HFF-Myc (cell line): ENCODE measurements at places on chromosomes 5 and 9.

DNA sequence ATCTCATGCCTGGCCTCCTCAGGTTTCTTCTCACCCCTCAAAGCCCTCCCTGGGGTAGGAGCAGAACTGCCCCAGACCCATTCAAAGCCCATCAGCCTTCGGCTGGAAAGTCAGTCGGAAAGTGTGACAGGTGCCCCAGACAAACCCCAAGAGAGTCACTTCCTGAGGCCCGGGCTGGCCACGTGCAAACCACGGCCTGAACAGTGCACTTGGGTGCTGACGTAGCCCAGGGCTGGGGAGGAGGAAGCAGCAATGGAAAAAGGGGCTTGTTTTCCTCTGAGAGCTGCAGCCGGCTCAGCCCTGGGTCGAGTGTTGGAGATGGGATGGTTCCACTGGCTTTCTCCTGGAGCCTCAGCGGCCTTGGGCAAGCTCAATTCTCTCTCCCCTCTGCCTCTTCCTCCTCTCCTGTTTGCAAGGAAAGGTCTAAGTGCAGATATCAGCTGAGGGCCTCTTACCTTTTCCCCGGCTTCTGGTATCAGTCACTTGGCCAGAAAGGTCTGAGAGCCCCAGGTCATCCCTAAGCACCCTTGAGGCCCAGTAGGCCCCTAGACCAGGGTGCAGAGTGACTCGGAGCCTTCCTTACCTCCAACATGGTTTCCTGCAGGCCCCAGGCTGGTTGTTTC lies 5.9 kb upstream of the EGR1 start:
- no peak for DNase-seq

DNA sequence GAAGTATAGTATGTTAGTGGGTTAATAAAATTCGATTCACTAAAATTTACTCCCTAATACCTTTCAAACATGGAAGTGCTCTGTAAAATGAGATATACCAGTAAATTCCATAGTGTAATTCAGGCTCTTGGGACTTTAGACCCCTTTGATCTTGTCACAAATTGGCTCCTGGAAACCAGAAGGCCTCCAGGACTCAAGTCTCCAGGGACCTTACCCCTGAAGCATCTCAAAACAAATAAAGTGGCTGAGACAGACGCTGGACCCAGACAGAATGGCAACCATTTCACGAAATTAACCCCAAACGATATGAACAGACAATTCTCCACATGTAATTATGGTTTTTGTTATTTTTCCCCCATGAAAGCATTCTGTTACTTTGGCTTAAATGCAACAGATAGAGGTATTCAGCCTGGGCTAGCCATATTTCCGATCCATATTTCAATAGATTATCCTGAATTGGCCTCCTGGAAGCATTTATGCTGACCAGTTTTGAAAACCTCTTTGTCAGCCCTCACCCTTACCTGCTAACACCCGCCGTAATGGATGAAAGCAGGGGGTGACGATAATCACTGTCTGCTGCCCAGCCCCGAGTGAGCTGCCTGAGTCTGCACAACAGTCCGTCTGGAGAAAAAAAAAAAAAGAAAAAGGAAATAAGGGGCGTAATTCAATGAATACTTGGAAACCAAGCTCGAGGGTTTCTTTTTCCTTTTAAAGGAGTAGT lies 34.1 kb upstream of the EFNA5 start:
- DNase-seq: no peak

DNA sequence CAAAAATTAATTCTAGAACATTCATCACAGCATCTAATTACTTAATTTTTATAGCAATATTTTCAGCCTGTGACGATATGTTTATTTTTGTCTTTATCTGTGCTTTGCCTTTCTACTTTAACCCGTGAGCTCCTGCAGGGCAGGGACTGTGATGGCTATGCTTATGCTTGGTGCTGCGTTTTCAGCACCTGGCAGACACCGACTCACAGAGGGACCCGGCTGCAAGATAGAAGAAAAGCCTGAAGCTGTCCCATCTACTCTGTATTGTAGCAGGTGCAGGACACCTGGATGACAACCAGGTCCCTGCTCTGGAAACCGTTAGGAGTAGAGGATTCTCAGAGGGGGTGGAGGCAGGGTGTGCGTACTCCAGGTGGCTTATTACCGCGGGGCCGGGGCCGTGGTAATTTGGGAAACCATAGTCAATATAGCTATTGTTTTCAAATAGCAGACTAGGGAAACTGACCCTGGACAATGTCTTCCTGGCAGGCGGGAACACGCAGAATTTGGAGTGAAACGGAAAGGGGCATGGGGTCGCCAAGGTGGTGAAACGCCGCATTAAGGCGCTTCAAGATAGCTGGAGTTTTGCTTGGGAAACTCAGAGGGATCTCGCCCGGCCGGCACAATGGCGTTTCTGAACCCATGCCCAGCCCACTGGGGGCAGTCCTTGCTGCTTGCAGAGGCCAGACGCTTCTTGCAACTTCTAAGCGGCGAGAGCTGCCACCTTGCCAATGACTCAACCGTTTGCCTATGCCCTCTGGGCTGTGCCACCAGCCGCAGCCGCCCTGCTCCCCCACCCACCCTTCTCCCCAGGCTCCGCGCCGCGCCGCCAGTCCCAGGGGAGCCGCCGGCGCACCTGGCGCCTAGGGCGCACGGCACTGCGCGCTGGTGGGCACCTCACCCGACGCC lies 140.1 kb upstream of the PALM2AKAP2 start:
- no peak for DNase-seq

DNA sequence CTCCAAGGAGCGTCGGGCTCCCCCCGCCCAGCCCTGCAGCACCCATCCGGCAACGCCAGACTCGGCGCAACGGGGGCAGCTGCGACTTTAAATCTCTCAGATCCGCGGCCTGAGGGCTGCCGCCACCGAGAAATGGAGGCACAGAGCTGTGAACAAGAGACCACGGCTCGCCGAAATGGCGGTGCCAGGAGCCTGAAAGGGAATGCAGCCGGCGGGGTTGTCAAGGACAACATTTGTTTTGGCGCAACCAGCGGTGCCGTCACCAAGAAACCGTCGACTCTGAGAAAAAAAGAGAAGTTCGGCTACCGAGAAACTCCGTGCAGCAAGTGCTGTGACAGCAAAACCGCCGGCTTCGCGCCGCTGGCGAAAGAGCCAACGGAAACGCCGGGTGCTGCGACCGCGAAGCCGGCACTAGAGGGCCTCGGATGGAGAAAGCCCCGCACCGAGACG lies 2.1 kb upstream of the ANXA2R start:
- no peak for DNase-seq

DNA sequence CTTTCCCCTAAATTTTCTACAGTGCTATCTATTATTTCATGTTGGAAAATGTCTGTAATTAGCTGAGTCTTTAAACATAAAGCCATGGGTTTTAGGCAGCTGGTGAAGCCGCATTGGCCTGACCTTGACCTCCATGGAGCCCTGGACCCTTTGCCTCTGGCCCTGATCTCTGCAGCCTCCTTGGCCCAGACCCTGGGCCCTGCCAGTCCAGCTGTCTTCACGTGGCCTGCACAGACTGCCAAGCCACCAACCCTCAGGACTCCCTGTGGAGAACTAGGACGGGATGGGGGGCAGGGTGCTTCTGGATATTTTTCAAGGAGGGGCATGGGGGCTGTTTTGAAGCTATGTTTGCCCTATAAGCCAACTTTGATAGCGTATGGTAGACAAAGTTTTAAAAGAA lies 29.8 kb upstream of the PPARGC1B start:
- DNase-seq: no peak

DNA sequence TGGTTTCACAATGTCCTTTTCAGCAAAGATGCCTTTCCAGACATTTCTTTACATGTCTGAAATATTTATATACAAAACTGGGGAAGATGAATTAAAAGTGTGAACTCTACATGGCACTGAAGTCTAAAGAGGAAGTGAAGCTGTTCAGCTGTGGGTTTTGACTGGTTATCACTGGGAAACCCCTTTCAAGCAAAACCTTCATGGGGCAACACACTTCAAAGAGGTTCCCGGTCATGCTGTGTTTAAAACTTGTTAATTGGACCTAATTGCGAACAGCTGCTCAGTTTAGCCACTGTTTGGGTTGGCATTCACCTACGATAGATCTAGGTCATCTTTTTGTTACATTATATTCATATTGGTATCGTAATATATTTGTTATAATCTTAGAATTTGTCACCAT lies 20.0 kb upstream of the GDNF start:
- no peak for DNase-seq

DNA sequence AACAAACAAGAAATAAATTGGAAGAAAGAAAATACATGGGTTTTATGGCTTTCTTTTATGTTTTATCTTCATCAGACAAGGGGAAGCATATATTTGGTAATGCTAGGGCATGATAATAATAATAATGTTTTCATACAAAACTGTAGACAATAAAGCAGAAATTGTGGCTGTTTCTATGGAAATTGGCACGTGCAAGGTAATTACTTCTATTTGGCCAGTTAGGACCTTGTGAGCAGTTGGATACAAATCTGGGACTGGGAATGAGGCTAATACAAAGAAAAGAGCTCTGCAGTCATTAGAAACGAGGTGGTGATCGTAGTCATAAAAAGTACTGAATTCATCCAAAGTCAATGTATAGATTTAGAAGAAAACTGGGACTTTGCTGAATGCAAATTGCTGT lies 233.6 kb downstream of the EFNA5 start:
- no peak for DNase-seq

DNA sequence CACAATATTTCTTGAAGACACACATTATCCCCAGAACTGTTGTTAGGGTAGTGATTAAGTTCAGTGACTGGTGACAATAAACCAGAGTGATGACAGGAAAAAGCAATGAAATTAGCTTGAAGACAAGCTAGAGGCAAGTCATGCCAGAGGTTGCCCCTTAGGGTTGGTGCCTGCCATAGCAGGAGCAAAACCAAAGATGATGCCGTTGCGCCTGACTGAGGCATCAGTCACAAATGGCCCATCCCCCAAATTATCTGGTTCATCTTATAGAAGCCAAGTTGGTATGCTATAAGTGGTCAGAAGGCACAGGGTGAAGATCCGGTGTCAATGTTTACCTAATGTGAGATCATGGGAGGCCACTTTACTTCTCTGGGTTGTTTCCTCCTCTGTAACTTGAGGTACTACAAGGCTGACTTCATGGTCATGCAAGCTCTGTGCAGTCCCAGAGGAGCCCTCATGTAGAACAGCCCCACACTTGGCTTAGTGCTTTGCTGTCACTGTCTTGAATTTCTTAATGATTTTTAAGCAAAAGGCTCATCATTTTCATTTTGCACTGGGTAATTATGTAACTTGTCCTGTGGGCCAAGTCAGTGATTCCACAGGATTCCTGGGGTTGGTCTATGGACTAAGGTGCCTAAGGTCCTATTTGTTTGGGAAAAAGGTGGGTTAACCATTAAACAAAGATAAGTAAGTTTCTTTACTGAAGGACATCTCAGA lies 211.3 kb downstream of the MAN2A1 start:
- DNase-seq: no peak

DNA sequence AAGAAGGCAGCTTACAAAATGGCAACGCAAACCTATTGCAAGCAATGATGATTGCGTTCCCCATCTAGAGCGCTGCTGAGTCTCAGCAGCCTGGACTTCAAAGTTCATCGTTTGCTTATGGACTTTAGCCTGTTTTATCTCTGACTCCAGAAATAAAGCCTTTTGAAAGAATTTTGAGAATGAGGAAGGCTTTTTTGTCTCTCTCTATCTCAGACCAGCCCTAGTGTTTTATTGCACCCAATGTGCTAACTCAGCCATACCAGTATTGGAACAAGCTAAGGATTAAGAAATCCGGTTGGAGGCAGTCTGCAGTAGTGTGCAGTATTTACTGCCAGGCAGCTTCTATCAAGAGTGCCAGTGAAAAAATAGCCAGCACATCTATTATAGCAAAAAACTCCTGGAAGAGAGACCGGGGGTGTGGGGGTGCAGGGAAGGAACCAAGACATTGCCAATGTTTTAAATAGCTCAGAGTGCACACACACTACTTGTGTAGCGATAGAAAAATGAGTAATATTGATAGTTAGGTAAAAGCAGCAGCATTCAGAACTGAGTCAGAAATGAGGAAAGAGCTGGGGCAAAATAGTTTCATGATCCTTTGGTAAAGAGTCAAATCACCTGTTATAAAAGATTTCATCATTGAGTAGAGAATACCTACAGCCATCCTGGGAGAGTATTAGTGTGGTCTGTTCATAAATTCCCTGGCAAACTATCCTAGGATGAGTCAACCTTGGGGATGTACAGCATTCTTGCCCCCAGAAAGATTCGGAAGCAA lies 219.0 kb downstream of the ZNF608 start:
- no peak for DNase-seq

GRCh38 chr9:121201045-121201737 lies 478 bp downstream of the RAB14 start:
- no peak for DNase-seq

GRCh38 chr9:89608641-89609335 lies 4.0 kb downstream of the GADD45G start:
- no peak for DNase-seq

GRCh38 chr9:13485068-13485596 lies 205.6 kb upstream of the MPDZ start:
- DNase-seq: no peak

DNA sequence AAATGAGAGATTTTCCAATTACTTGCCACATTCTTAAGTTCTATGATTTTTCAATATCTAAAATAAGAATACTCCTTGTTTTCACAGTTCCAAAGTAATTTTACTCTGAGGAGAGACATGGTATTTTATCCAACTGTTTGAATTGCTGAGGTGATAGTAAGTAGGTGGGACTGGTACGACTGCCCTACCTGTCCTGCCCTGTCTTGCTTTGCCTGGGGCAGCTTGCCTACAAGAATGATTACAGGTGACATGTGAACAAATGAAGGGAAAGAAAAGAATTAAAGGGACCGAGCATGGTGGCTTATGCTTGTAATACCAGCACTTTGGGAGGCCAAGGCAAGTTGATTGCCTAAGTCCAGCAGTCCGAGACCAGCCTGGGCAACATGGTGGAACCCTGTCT lies 41.6 kb upstream of the HMGCS1 start:
- no peak for DNase-seq

- no peak for DNase-seq
Observed at GRCh38 chr5:18091758-18092157, 457.5 kb downstream of the TAF11L14 start.

GRCh38 chr5:146553446-146553845 lies 37.5 kb upstream of the GPR151 start:
- DNase-seq: no peak

GRCh38 chr5:68217047-68217355 lies 1.4 kb downstream of the PIK3R1 start:
- no peak for DNase-seq

GRCh38 chr9:89874351-89875321 lies 269.8 kb downstream of the GADD45G start:
- DNase-seq: no peak

GRCh38 chr9:76624391-76625048 lies 139.7 kb upstream of the PCA3 start:
- DNase-seq: no peak

GRCh38 chr9:124475158-124475867 lies 25.1 kb downstream of the ADGRD2 start:
- DNase-seq: no peak

- DNase-seq: no peak
Observed at GRCh38 chr5:139652788-139653241, 4.7 kb downstream of the CXXC5 start.

- no peak for DNase-seq
Observed at GRCh38 chr9:85987236-85987635, 46.3 kb downstream of the NAA35 start.

DNA sequence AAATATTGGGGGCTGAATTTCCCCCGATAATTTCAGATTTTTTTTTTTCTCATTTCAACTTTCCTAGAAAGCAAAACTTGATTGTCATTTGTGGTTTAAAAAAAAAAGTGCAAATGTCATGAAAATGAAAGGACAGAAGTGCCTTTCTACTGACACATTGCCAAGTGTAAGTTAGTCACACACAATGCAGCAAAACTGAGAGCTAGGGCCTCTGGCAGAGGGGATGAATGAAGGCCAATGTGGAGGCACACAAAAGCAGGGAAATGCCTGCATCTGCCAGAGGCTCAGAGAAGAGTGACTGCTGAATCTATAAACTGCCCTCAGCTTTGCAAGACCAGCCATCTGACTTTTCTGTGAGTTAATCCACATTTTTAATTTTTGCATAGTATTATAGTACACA lies 6.8 kb upstream of the IFNA5 start:
- DNase-seq: no peak
